AG09309 (cell line): ENCODE measurements at places on chromosomes 6 and 20.

DNA sequence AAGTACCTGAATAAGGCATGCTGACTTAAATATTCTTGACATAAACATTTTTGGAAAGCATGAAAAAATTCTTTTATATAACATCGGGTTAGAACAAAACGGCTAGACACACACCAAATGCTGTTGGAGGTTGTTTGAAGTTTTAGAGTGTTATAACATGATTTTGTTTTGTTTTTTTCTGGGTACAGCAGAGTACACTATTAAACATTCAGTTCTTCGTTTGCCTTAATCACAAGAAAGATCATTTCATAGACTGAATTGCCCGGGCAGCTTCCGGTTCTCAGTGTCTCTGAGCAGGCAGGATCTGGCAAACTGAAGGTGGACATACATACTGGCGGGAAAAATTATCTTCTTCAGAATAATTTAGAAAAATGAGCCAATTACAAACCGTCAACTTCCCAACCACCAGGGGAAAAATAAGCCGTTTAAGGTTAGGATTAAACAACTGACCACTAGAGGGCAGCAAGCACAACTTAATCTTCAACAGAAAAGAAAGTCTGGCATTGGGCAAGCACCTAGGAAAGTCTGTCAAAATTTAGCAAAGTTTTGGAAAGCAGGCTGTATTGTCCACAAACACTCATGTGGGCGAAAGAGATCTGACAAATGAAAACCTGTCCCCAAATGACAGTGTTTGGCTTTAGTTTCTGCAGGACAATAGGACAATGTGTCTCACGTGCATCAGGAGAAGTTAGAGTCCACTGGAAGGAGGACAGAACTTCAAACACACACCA, 15.0 kb downstream of the ZNF217 start:
- peak; percentile 81 for DNase-seq

GRCh38 chr6:56686429-56686828, 43.7 kb upstream of the DST start:
- no peak for DNase-seq

- DNase-seq = no peak
Measured at GRCh38 chr6:21264288-21265033, 329.1 kb upstream of the SOX4 start.

DNA sequence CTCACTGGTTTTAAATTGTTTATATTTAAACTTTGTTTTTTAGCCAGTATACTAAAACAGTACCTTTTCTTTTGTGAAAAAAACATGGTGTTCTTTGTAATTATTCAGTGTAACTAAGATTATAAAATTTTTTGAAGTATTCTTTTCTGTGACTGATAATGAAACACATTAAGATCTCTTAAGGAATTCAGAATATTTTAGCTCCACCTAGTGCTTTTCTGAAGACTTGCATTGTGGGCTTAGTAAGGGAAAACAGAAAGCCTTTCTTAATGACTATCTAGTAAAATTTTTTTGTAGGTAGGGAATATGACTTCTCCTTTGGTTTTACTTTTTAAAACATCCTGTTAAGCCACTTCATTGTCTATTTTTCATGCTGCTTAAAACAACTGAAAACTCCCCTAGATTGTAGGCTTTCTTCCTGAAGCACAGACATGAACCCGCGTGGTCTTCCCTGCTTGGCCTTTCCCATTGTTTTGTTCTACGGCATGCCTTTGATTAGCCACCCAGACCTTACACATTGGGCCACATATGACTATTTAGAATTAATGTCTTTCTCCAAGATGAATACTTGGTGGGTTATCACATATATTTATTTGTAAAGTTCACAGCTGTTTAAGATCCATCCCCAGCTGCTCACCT, 72.1 kb downstream of the AFDN start:
- peak; percentile 17 for DNase-seq

GRCh38 chr20:11207749-11208502, 534.1 kb upstream of the JAG1 start:
- DNase-seq = peak; percentile 78

GRCh38 chr20:6339176-6339575, 216.3 kb upstream of the FERMT1 start:
- no peak for DNase-seq
